ENCODE measurements at places on chromosomes 11 and 22.

- no peak for DNase-seq
Measured at GRCh38 chr22:17741866-17742526, 32.3 kb downstream of the BID start.

DNA sequence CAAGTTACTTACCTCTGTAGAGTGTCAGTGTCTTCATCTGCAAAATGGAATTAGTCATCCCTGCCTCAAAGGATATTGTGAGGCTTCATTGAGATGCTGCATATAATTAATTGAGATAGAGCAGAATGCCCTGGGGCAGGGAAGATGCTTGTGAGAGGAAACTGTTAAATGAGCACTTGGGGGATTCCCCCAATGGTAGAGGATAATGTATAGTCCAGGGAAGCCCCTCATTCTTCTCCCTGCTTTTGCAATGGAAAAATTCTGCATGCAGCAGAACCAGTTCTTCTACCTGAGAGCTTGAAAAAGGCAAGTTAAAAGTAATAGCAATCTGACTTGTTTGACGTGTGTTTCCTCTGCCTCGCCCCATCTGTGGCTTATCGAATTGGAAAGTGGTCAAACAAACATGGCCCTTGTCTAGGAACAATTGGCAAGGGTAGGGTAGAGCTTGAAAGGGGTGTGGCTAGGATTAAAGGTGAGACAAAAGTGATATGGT is 90.9 kb downstream of the NAV2 start:
- DNase-seq, result no peak

DNA sequence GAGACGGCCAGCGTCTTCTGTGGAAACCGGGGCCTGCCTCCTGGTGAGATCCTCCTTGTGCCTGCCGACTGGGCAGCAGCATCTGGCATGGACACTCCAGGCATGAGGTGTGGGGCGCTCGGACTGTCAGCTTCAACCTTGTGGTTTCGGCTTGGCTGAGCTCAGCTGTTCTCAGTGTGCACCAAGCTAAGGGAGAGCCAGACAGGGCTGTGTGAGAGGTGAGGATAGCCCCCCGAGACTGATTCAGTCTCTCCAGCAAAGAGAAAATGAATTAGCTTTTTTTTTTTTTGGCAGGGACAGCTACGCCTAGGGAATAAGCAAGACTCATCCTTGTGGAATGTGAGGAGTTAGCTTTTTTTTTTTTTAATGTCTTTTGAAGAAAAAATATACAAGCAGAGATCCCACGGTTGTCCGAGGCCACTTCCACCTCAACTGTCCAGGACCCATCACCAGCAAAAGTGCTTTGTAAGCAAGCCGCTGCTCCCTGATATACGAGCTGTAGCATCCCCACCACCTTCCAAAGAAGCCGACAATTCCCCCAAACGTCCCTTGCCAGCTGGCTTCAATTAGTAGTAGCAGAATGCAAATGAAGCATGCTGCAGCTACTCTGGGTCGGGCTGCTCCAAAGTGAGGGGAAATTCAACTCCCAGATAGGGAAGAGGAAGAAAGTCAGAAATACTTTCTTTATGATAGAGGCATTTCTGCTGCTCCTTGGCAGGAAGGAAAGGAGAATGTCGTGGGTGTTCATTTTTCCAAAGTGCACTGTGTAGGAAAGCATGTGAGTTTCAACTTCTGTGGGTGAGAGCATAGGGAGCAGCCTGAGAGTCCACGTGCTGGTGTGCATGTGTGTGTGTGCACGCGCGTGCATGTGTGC is 9.7 kb upstream of the THY1 start:
- DNase-seq, result no peak

- no peak for DNase-seq
Measured at GRCh38 chr11:76837696-76838677, 22.7 kb upstream of the ACER3 start.

- DNase-seq, result no peak
Measured at GRCh38 chr11:16278979-16279378, 77.4 kb downstream of the SOX6 start.

DNA sequence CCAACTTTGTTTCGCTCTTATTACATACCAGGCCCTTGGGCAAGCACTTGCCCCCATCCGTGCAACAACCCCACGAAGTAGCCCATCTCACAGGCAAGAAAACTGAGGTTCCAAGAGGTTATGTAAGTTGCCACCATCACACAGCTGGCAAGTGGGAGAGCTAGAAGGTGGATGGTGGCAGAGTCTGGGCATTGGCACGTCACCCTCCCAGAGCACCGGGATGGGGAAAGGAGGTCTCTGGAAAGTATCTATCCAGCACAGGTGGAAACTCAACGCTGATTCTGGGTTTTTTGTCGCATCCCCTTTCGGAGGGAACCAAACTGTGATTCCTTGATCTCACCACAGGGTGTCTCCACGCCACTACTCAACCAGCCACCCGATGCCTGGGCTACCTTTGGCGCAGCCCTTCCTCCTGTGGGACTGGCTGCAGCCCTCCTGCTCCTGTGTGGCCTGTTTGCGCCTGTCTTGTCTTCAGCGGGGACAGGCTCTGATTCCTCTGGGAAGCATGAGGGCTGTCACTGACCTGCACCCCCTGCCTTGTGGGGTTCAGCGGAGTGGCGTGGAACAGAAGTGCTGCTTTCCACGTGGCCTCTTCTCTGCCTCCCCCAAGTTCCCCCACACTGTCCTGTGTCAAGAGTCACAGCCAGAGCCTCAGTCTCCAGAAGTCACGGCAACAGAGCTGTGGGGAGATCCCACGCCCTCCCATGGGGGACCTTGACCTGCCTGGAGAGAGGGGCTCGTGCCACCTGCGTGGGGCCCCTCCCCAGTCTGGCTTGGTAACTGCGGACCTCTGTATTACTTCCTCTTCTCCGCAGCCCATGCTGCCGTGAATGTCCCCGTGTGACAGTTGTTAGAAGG is 34.4 kb upstream of the TRIM29 start:
- peak; percentile 52 for DNase-seq

- no peak for DNase-seq
Measured at GRCh38 chr11:61650781-61651571, 29.2 kb upstream of the DAGLA start.

DNA sequence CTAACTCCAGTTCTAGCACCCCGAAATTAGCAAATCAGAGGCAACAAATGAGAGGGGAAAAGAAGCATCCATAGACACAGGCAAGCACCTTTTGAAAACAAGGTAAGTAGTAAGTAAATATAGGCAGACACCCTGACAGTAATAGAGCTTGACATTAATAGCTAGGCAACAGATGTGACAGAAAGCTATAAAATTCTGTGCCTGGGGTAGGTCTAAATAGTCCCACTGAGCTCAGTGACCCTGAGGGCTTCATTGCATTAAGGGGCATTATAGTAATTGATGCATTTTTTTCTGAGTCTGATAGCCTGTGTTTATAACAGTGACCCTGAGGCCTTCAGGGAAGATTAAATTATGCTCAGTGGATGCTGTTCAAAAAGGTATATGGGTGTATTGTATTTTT is 197.1 kb downstream of the HIPK3 start:
- DNase-seq, result no peak

- DNase-seq, result no peak
Measured at GRCh38 chr11:124753205-124753604, 1.1 kb upstream of the VSIG2 start.

DNA sequence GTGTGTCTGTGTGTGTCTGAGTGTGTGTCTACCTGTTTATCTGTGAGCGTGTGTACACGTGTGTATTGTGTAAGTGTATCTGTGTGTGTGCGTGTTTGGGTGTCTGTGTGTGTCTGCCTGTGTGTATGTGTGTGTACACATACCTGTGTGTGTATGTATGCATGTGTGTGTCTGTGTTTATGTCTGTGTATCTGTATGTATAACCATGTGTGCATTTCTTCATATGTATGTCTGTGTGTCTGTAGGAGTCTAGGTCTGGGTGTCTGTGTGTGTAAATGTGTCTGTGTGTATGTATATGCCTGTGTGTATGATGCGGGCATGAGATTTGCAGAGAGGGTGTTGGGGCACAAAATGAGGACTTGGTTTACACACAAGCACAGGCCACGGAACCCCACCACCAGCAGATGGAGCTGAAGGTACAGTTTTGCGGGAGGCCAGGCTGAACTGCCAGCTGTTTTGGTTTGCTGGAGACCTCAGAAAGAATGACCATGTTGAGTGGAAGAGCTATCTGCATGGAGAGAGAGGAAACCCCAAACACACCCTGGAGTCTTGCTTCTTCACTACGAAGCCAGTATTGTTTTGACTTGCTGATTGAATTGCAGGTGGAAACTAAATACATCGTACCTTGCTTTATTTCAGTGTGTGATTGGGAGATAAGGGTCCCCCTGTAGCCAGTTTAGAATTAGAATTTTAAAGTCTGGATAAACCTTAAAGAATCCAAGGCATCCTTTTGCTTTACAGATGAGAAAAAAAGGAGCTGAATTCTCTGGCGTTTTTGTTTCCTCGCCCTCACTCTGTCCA is 497.2 kb downstream of the NTM start:
- no peak for DNase-seq

DNA sequence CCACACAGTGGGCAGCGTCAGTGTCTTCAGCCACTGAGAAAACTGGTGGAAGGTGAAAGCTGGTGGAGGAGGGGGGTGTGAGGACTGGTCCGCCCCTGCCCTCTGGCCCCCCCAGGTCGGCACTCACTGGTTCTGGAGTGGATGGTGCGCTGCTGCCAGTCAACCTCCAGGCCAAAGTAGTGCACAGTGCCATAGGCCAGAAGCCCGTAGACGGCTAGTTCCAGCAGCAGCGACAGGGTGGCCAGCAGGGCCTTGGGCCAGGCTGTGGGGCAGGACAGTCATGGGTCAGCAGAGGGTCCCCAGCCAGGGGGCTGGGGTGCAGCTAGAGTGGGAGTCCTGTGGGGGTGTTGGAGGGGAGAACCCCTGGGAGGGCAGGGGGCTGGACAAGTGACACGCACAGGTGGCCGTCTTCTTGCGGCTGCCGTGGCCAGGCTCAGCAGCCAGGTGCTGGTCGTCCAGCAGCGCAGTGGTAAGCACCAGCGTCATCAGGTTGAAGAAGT is 2.2 kb downstream of the LMF2 start:
- no peak for DNase-seq

DNA sequence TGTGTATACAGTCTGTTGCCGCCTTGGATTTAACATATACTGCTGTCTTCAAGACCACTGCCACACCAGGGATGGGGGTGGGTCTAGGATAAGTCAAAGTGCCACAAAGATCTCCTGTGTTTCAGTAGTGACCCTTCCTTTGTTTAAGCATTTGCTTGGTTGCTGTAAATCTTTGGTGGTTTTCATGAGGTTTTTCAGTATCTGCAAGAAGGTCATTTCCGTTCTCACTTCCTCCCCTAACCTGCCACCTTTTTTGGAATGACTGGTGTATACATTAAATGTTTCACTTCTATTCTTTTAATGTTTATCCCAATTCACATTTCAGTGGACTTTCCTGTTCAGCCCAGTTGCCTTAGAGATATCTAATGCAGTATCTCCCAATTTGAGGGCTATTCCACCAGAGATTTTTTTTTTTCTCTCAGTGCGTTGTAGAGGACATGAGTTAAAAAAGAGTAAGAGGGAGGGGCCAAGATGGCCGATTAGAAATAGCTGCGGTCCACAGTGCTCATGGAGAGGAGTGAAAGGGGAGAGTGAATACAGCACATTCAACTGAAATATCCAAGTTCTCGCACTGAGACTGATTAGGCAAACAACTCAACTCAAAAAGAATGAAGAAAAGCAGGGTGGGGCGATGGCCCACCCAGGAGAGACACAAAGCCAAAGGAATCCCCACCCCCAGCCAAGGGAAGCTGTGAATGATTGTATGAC is 43.2 kb downstream of the USP47 start:
- no peak for DNase-seq

GRCh38 chr11:43554148-43554473 is 126.4 kb upstream of the HSD17B12 start:
- no peak for DNase-seq

- no peak for DNase-seq
Measured at GRCh38 chr11:18080451-18080850, 25.4 kb downstream of the SAAL1 start.

- DNase-seq, result no peak
Measured at GRCh38 chr22:35818897-35819296, 101.2 kb downstream of the APOL5 start.

GRCh38 chr22:40250608-40251007 is 72.9 kb downstream of the TNRC6B start:
- peak; percentile 22 for DNase-seq

GRCh38 chr11:65422633-65423515 is at the start of gene NEAT1:
Gene NEAT1, plus strand, starts transcription at chr11:65422798.
- peak; percentile 94 for DNase-seq

DNA sequence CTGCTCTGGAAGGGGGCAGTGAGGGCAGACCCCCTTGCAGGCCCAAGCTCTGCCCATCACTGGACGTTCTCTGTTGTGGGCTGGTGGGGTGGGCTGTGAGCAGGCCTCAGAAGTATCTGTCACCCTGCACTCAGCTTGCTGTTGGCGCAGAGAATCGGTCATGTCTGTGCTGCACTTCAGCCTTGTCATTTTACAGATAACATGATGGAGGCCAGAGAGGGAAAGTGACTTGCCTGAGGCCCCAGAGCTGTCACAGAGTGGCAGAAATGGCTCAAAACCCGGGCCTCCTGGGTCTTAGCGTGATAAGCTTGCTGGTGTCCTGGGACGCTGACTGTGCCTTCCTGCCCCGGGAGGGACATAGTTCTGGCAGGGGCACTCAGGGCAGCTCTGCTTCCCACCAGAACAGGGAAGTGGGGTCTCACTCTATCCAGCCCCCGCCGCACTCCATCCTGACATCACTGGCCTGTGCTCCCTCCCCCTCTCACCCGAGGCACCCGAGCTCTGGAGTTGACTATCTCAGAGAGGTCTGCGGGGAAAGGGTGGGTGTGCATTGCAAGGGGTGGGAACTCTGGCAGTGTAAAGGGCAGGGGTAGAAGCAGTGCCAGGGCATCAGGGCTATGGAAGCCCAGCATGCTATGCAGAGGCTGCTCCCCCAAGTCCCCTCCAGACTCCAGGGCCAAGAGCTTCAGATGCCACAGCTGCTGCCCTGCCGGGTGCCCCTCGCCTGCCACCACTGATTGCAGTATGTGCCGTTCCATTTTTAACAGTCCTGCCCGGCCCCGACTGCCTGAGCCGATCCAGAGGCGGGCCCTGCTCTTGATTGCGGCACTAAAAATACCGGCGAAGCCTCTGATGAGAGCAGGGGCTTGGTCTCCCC is 50.4 kb upstream of the NECTIN1 start:
- DNase-seq, result no peak

DNA sequence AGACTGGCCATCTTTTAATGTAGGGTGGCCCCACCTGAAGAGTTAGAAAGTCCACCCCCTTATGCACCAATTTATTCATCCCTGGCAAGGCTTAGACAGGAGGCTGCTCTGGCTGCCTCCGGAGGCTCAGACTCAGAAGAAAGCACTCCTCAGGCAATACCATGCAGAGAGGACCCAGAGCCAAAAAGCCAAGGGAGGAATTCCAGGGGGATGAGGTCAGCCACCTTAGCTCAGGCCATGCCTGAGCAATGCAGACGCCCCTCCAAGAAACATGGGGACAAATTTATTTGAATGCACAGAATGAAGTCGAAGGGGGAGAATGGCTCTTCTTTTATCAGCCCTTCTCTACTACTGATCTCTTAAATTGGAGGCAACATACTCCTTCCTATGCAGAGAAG is 39.7 kb upstream of the GLYAT start:
- no peak for DNase-seq

All from stimulated activated CD4-positive, alpha-beta T cell treated with anti-CD3 and anti-CD28 coated beads, Interleukin-2, amount 100 ng/mL, for 24 hours (primary cell).